ENCODE measurements at places on chromosomes 5 and 9.

DNA sequence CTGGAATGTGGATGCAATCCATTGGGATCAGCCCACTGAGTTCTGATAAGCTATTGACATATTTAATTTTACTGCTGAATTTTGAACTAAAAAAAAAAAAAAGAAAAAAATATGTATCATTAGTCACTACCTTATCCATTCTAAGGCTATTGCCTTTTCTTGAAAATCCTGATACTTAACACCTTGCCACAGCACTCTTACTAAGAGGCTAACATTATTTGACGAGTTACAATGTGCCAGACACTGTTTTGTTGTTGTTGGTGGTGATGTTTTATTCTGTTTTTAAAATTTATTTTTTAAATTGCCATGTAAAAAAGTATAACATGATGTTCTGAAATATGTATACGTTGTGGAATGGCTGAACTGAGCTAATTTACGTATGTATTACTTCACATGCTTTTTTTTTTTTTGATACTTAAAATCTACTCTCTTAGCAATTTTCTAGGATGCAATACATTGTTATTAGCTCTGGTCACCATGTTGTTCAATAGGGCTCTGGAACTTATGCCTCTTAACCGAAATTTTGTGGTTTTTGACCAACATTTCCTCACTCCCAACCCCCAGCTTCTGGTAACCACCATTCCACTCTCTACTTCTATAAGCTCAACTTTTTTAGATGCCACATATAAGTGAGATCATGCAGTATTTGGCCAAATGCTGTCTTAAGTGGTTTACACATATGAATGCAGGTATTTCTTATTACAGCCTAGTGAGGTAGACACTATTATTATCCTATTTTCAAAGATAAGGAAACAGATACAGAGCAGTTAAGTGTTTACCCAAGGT lies 134.8 kb upstream of the PCA3 start:
- no peak for DNase-seq

GRCh38 chr9:88534456-88535225 lies at the start of gene NXNL2:
Gene NXNL2, plus strand, starts transcription at chr9:88535178. Its CDS starts 257 bp downstream, at chr9:88535435.
- DNase-seq, result peak; percentile 91

- no peak for DNase-seq
Measured at GRCh38 chr5:94376672-94377345, 241.6 kb downstream of the KIAA0825 start.

- no peak for DNase-seq
Measured at GRCh38 chr5:35898952-35899660, 39.3 kb downstream of the CAPSL start.

GRCh38 chr9:134175291-134175807 lies 11.0 kb upstream of the RNU6ATAC start:
- DNase-seq, result no peak

DNA sequence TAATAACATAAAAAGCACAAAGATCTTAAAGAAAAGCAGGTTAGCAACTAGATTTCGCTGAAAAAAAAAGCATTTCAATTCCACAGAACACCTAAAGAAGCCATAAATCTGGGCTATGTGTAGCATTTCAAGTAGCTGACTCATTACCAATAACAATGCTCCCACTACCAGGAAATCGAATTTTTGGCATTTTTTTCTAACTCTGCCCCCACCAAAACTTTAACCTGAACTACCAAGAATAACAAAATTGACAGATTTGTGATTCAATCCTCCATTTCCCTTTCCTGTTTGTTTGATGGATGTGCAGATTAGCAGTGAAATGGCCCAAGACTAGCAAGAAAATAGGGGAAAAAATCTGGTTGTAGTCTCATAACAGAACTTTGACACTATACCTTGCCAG lies 180.2 kb downstream of the RASEF start:
- DNase-seq, result no peak

GRCh38 chr5:95735406-95735805 lies 4.3 kb downstream of the RHOBTB3 start:
- no peak for DNase-seq

DNA sequence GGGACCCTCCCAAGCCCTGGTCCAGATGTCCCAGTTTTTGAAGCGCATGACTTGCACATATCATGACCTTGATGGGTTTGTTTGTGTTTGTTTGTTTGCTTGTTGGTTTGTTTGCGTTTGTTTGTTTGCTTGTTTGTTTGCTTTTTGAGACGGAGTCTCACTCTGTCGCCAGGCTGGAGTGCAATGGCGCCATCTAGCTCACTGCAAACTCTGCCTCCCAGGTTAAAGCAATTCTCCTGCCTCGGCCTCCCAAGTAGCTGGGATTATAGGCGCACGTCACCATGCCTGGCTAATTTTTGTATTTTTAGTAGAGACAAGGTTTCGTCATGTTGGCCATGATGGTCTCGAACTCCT lies 13.0 kb upstream of the UBAC1 start:
- no peak for DNase-seq

- no peak for DNase-seq
Measured at GRCh38 chr9:113763429-113763828, 112.7 kb upstream of the ZNF618 start.

- no peak for DNase-seq
Measured at GRCh38 chr5:160375166-160375565, 4.7 kb upstream of the C1QTNF2 start.

- DNase-seq, result no peak
Measured at GRCh38 chr5:35956429-35956828, 18.0 kb upstream of the CAPSL start.

DNA sequence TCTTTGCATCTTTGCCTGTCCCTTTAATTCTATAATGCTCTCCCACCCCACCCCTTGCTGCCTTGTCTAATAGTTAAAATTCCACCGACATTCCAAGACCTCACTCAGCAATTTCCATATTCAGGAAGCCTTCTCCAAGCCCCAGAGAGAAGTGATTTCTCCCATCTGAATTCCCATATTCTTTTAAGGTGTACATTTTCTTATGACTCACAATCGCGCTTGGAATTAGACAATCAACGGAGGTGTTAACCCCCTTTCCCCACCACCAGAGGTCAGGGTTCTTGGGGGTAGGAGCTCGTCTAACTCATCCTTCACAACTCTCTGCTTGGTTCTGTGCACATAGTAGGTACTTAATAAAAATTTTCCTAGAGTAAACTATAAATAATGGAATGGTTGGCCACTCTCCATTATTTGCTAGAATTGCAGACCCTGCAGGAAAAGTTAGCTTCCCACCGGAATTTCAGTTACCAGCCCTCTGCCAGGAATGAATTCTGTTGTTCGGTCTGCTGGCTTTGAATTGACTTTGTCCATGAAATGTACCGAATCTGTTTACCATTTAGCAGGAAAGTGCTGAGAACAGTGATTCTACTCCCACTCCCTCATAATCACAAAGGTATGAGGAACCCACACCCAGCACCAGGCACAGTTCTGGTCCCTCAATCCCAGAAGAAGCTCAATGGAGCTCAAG lies 5.0 kb downstream of the KCNIP1 start:
- no peak for DNase-seq

DNA sequence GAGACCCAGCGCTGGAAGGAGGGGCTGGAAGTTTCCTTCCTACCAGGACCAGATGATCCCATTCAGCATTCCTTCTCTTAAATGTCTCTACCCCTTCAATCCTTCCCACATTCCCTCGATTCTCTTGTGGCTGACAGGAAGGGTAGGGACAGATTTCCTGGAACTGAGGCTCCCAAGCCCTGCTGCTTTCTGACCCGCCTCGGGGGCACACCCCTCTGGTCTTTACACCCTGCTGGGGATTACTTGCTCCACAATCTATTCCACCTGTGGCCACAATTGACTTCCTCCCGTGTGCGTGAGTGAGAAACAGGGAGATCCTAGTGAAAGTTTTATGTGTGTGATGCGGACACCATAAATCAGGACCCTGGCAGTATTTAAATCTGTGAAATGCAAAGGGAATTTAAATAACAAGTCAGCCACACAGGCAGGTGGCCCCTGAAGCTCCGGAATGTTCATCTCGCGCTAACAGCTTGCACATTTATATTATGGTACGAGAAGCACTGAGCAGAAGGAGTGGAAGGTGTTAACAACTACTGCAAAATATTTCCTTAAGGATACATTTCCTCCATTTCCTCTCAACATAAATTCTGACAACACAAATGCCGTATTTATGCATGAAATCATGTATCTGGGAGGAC lies 237.5 kb downstream of the SLIT3 start:
- no peak for DNase-seq

DNA sequence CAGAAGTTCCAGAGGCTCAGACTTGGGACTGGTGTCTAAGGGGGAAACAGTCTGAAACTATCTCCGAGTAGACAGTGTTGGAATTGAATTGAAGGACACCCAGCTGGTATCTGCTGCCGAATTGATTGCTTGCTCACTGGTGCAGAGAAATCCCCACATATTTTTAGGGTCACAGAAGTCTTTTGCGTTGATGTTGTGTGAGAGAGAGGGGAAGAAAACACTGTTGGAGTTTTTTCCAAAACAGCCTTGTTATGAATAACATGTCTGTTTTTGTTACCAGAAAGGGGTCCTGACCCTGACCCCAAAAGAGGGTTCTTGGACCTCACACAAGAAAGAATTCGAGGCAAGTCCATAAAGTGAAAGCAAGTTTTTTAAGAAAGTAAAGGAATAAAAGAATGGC lies 81.3 kb downstream of the ALDH7A1 start:
- no peak for DNase-seq

GRCh38 chr5:62661126-62661525 lies 82.5 kb downstream of the LRRC70 start:
- no peak for DNase-seq

DNA sequence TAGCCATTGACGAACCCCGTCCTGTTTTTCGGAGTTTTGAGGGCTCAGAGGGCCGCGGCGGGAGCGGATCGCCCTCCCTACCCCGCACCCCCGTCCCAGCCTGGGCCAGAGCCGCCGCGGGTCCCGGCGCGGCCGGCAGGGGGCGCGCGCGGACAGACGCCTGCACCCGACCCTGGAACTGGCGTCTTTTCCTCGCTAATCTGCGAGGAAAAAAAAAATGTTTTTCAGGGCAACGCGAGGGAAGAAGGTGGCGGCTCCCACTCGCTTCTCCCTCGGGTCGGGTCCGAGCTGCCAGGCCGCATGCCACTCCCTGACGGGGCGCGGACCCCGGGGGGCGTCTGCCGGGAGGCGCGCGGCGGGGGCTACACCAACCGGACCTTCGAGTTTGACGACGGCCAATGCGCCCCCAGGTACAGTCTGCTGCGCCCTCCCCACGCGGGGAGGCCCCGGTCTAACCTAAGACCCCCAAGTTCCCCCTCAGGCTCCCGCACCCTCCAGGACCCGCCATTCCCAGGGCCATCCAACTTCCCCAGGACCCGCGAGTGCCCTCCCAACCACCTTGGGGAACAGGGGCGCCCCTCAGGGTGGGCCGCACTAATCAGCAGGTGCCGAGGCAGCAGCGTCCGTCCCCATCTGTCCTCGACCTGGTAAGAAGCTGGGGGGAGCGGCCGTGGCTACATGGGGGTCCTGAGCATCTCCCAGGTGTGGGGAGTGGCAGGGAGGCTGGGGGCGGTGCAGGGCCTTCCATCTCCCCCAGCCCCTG lies at the start of gene KCNT1:
KCNT1 (plus strand) TSS at position 227 of the 763 bp plus-strand sequence; CDS start at position 301, 74 bp downstream.
- DNase-seq, result no peak

GRCh38 chr9:129933185-129934040 lies 98.2 kb downstream of the USP20 start:
- no peak for DNase-seq

GRCh38 chr9:9016597-9016996 lies 1217.0 kb upstream of the DMAC1 start:
- DNase-seq, result no peak

DNA sequence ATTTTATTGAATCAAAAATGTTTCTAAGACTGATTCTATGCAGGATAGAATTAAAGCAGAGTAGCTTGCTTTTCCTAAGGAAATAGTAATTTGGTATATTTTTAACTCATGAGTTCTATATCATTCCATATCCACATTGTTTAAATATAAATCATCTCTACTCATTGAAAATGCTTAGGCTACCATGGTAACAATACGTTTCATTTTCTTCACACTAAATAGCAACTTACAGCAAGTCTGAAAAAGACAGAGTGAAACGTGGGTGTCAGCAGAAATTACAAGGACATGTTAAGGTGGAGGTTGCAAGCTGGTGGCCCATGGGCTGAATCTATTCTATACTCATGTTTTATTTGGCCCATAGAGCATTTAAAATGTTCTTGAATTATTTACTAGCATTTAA lies 487.9 kb downstream of the ARHGEF28 start:
- no peak for DNase-seq

DNA sequence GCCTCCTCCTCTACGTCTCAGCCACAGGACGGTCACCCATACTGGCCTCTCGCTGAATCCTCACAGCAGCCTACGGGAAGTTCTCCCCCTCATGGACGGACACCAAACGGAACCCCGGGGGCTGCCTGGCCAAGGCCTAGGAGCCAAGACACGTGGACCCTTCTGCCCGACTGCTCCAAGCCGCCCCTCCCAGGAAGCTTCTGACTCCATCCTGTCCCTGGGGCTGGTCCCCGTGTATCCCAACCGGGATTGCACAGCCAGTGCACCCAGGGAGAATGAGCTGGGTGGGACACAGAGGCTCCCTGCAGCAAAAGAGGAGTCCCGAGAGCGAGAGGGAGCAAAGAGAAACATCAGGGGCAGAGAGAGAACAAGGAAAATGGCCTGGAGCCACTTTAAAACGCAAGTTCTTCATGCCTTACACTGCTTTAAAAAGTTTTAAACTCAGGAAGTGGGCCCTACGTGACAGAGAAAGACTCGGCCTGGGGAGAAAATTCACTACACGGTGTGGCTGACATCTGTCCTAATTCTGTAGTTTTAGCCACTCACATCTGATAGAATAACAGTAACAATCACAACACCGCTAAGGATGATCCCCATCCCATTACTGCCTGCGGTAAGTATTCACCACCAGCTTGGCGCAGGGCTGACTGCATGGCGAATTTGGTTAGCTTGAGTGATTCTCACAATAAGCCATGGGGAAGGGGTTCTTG lies 3.0 kb downstream of the FAM78A start:
- DNase-seq, result no peak

GRCh38 chr9:136603901-136604814 lies 58.3 kb upstream of the NOTCH1 start:
- no peak for DNase-seq

- no peak for DNase-seq
Measured at GRCh38 chr5:178312880-178313282, 80.3 kb upstream of the PHYKPL start.

- DNase-seq, result no peak
Measured at GRCh38 chr9:113901221-113901688, 25.1 kb downstream of the ZNF618 start.

DNA sequence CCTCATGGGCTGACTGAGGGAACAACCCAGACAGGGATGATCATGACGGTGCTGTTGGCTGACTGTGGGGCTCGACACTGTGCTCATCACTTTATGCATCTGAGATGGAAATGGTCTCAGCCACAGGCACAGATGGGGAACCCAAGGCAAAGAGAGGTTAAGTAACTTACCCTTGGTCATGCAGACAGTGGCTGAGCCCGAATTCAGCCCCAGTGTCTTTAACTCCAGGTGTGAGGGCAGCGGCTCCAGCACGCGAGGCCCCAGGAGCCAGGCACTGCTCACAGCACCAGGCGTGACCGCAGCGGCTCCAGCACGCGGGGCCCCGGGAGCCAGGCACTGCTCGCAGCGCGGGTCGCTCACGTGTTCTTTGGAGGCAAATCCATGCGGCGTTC lies 45.3 kb upstream of the FCN1 start:
- no peak for DNase-seq

Data from coronary artery (tissue), 2 donors.